Karpas-422 (cell line): ENCODE measurements at places on chromosomes 11 and 22. TPM values are rescaled to one million over a fixed set of nuclear protein-coding genes. Genes with fewer than 3 reads are reported as not detected.
A peak's percentile ranks its signal among the peaks of the same experiment; 100 is the strongest.

- no peak for DNase-seq
Observed at GRCh38 chr11:6377902-6378639, 12.2 kb upstream of the SMPD1 start.

GRCh38 chr11:46553814-46554212 lies 40.0 kb downstream of the AMBRA1 start:
- DNase-seq: no peak

Gene OSBP2
- 0.07 and 0.14 TPM in 2 replicates for total RNA-seq

DNA sequence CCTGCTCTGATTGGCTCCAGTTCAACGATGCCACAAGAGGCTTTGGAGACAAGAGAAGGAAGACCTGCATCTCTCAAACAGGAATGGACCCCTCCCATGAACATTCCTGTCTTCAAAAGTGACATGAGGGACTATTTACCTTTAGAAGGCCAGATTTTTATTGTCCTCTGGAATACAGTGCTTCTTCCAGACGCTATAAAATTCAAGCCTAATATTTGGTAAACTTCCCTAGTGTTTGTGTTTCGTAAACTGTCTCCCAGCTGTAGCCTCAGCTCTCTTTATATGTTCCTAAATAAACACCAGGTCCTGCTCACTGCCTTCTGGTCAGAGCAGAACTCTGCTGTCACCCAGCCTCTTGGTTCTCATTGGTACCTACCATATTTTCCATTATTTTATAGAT lies 157.8 kb downstream of the CCDC34 start:
- no peak for DNase-seq

DNA sequence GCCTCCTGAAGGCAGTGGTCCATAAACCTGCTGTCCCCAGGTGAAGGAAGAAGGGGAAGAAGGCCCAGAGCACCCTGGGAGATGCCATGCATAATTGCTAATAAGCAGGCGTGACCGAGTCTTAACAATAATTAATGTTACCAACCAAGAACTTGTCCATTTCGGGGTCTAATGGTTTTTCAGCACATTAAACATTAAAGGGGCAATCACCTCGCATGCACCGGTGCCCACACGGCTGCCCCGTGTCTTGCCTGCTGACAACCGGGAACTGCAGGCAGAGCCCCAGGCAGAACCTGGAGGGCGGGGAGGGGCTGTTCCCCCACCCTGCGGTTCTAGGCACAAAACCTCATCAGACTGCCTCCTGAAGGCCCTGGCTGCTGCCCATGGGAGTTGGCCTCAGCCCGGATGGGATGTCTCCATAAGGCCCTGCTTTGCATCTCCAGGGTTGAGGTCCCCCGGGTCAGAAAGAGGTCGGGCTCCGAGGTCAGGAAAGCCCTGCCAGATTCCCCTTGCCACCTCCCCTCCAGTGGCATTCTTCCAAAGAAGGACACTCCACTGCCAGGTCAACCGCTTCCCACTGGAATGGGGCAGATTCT lies 169.0 kb downstream of the BUD13 start:
- no peak for DNase-seq

DNA sequence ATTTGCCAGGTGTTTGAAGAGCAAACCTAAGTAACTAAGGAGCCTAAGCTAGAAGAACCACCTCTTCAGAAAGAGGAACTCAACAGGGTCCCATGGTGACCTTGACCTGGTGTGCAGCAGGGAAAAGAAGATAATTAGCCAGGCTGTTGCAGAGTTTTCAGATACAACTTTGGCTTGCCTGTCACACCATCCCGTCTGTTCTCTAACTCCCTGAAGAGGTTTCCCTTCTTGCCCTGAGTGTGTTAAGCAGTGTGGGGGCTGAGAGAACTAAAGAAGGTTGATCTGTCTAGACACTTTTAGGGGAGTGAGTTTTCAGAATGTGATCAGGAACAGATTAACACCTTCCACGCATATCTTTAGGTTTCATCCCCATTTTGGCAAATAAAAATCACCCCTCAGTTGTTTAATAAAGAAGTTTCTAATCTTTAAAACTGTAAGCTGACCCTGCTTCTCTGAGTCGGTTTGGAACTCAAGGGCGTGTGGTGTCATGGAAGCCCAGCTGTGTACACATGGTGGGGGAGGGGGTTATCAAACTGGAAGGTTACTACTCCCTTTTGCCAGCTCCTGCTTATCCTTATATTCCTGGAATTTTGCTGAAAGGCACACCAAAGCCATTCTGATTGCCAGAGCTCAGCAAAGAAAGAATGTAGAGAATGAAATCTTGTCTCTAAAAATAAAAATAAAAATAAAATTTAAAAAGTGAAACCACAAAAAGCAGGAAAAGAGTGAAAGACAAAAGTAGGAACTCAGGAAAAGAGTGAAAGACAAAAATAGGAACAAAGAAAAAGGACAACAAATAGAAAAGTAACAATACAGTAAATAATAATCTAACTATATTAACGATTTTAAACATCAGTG lies 70.2 kb downstream of the DBX1 start:
- peak; percentile 71 for DNase-seq

- DNase-seq: no peak
Observed at GRCh38 chr22:30294066-30294465, 4.8 kb upstream of the CASTOR1 start.

Gene EFCAB6
- 0.47 TPM in 1 of 2 replicates, not detected in the other for total RNA-seq

Gene OR10A4
- not detected in 2 replicates for total RNA-seq

GRCh38 chr11:9740202-9740883 lies 76.5 kb downstream of the SWAP70 start:
- no peak for DNase-seq

- DNase-seq: no peak
Observed at GRCh38 chr11:43788421-43788820, 92.2 kb upstream of the ALKBH3 start.
